ENCODE measurements at places on chromosomes 7 and 10.

DNA sequence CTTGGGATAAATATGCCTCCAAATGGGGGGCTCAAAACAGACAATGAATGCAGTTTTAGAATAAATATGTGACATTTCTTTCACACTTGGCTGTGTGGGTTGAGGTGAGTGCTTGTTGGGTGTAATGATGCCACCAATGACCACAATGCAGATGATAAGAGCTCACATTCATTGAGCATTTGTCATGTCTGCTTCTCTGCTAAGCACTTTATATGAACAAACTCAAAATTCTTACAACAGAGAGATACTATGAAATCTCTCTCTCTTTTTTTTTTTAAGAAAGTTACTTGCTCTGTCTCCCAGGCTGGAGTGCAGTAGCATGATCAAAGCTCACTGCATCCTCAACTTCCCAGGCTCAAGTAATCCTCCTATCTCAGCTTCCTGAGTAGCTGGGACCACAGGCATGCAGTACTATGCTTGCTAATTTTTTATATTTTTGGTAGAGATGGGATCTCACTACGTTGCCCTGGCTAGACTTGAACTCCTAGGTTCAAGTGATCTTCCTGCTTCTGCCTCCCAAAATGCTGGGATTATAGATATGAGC is 185.4 kb downstream of the JCAD start:
- peak; percentile 57 for DNase-seq

DNA sequence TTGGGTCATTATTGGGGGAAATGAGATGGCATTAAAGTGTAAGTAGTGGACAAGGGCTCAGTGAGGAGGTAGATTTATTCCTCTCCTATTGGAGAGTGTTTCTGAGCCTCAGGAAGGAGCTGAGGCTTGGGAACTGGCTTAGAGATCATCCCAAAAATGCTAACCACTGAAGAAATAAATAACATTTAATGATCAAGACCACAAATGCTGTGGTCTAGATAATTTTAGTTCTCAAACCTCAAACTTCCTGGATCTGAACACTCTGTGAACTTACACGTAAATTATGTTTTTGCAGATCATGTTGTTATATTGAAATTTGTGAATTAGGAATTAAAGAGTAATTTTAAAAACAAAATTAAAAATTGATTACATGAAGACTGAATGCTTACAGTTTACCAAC is 27.3 kb downstream of the MDFIC start:
- DNase-seq: no peak

GRCh38 chr10:102678842-102679289 is 34.6 kb downstream of the TRIM8 start:
- peak; percentile 59 for DNase-seq

- DNase-seq: peak; percentile 76
Measured at GRCh38 chr7:36348256-36348655, 41.4 kb upstream of the ANLN start.

DNA sequence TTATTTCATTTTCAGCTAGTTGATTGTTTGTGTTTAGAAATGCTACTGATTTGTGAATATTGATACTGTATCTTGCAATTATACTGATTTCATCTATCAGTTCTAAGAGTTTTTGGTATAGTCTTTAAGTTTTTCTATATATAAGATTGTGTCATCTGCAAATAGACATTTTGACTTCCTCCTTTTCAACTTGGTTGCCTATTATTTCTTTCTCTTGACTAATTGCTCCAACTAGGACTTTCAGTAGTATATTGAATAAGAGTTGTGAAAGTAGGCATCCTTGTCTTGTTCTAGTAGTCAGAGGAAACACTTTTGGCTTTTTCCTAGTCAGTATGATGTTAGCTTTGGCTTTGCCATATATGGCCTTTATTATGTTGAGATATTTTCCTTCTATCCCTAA is 20.4 kb downstream of the PHTF2 start:
- DNase-seq: no peak

DNA sequence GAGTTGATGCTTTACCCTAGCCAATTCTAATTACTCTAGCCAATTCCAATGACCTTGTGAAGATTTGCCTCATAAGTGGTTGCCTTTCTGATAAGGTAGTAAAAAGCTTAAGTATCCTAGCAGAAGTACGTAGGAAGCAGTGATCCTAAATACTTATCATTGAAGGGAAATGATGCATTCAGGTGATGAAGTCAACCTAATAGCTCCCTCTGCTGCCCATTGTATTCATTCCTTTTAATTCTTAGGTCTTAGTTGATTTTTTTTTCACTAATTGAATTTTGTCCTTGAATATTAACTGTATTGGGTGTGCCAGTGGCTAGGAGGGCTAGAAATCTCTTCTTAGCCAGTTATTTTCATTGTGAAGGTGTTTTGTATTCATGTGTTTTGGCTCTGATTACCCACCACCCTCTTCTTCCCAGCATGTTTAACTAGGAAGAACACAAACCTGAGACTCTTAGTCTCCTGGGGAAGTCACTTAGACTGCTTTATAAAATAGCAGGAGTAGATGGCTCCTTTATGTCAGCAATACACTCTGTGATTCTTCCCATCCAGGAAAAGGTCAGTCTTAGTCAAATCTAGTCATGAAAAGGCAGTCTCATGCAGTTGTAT is 46.3 kb downstream of the PLEKHA8 start:
- DNase-seq: peak; percentile 68

DNA sequence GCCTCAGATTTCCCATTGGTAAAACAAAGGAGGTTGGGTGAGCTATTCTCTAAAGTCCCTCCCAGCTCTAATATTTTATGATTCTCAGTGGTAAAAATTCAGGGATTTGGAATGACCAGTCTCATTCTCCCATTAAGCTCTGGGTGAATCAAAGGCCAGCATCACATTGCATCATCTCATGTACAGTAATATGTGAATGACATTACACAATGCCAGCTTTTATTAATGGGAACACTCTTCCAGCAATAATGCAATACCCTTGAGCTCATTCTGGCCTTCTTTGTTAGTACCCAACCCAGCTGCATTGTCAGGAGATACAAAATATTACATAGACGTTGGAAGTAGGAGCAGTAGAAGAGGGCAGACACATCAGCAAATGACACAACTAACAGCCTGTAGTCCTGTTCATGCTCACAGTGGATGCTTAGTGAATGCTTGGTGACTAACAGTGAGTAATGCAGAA is 100.0 kb upstream of the EGR2 start:
- DNase-seq: peak; percentile 62

- DNase-seq: no peak
Measured at GRCh38 chr10:69287181-69287580, 8.9 kb downstream of the HK1 start.

GRCh38 chr7:158282461-158283001 is 305.1 kb downstream of the PTPRN2 start:
- DNase-seq: no peak

DNA sequence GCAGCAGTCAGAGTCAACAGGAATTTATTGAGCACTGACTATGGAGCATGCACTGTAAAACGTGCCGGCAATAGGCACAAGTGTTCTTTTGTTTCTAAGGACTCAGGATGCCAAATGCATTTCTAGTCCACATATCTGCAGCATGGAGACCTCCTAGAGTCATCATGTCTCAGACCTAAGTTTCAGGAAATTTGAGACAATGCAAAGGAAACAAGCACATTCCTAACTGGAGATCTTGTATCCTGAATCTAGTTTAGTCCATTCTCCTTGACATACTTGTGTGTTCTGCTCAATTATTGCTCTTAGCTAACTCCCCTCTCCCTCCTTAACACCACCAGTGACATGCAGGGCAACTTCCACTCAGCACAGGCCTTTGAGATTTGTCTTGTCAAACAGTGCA is 173.2 kb downstream of the ZNF438 start:
- no peak for DNase-seq

DNA sequence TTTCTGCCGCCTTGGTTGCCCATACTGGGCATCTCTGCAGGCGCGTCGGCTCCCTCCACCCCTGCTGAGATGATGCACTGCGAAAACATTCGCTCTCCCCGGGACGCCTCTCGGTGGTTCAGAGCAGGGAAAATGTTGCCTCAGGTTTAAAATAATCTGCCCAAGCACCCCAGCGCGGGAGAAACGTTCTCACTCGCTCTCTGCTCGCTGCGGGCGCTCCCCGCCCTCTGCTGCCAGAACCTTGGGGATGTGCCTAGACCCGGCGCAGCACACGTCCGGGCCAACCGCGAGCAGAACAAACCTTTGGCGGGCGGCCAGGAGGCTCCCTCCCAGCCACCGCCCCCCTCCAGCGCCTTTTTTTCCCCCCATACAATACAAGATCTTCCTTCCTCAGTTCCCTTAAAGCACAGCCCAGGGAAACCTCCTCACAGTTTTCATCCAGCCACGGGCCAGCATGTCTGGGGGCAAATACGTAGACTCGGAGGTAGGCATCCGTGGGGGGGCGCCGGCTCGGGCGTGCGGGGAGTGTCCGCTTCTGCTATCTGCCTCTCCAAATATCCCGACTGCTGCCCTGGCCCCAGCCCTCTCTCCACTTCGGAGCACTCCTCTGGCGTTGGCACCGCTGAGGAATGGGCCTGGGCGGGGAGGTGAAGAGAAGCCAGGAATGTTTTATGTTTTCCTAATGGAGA is at the start of gene CAV1:
Gene CAV1 (plus strand): TSS at position 428 of the 689 bp plus-strand sequence. CDS start 27 bp downstream, at position 455.
- DNase-seq: peak; percentile 97

GRCh38 chr10:76282061-76283025 is 850.9 kb downstream of the LRMDA start:
- DNase-seq: no peak

DNA sequence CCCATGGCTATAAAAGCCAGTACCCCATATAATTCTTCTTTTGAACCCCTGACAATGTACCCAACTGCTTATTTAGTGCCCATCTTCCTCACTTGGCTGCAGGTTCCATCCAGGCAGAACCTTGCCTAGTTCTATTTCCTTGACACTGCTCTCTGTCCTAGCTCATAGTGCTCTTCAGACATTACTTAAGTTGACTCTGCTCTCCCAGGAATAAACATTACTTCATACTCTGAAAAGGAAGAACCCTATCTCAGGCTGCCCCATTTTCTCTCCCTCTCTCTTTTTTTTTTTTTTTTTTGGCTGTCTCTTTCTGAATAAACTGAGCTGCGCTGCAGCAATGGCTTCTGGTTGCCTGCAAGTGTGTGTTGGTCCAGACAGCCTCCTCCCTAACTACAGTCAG is 21.0 kb downstream of the ACTA2 start:
- no peak for DNase-seq

DNA sequence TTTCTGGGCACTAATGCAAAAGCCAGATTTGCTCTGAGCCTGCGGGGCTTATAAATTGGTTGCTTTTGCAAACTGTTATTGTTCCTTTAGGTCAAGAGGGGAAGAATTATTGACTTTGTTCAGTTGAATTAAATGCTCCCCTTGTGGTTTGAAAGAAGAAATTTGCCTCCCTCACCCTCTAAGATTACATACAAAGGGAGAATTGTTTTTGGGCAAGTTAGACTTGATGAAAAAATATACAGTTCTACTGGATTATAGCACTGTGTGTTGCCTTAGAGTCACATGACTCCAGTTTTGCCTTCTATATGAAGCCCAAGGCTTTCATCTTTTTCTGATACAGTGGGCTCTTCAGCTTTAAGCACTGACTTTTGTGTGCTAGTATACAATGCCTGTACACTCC is 1265.8 kb upstream of the LRRTM3 start:
- no peak for DNase-seq

GRCh38 chr10:125049216-125049881 is 107.4 kb downstream of the ZRANB1 start:
- DNase-seq: no peak

DNA sequence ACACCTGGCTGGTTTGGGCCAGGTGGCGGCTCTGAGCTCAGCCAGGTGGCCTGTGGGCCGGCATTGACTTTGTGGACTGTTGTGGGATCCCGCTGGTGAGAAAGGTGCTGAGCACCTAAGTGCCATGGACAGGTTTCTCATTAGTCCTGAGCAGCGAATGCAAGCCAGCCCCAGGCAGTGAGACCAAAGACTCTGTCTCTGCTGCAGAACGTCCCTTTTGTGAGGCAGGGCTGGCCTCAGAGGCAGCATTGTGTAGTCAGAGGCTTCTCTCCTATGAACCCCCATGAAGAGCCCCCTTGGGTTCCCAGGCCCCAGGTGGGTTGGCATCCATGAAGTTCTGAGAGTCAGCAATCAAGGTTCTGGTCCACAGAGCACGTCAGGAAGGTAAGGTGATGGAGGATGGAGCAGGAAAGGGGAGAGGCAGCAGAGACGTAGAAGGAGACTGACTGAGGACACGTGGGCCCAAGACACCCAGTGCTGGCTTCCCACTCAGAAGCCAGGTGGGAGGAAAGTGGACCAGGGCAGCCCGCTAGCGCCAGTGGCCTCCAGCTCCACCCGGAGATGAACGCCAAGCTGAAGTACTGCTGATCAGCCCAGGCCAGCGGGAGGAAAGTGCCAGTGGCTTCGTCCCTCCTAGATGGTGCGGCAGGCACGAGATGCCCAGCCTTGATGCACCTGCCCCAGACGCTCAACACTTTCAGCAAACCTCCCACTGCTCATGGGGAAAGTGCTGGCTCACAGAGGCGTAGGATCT is 19.2 kb upstream of the PTPRN2 start:
- DNase-seq: no peak

DNA sequence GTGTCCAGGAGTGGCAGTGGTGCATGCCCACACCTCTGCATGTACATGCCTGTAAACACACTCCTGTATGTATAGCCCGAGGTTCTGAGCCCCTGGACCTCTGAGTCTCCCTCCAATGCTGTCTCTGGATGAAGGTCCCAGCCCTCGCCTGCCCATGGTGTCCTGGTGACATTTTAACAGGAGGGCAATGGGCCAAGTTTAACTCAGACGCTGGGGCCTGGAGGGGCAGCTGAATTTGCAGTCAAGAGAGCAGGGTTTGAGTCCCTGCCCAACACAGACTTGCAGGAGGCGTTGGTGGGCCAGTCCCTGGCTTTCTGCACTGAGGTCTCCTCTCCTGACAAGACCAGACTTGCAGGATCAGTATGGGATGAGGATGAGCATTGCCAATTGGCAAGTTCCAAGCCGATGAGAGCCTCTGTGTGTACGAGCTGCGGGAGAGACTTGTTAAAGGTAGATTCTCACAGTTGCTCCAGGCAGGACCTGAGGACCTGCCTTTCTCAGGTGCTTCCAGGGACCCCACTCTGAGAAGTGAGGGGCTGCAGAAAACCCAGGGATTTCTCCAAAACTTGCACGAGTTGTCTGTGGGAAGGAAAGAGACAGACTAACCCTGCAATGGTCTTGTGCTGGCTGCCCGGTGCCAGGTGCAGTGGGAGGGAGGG is 141.9 kb downstream of the ELFN1 start:
- DNase-seq: no peak

GRCh38 chr7:140610204-140611165 is 30.1 kb downstream of the DENND2A start:
- DNase-seq: no peak

- no peak for DNase-seq
Measured at GRCh38 chr10:124237282-124237961, 144.0 kb upstream of the CHST15 start.
